ENCODE measurements at places on chromosomes 2 and 18.

DNA sequence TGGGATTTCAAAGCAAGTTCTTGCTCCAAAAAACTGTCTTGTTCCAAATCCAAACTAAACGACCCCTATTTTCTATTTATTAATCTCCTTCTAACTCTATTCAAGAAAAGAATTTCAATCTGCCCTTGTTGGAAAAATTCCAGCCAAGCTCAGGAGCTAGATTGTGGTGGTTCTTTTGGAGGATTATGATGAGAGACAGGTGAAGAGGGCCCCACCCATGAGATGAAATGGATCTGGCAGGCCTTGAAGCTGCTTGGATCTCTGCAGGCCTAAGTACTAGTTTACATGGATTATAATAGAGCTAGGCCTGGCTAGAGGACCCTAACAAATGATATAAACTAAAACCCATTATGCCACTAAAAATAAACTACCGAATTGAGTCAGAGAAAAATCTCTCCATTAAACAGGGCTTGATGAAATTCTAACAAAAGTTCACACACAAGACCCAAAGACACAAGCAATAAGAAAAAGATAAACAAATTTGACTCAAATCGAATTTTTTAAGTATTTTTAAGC is 101.6 kb downstream of the GFPT1 start:
- no peak for DNase-seq

- DNase-seq, result no peak
These were observed 1.1 kb upstream of the PREB start for GRCh38 chr2:27135478-27135955.

- no peak for DNase-seq
These were observed 33.3 kb upstream of the SESTD1 start for GRCh38 chr2:179297927-179298326.

DNA sequence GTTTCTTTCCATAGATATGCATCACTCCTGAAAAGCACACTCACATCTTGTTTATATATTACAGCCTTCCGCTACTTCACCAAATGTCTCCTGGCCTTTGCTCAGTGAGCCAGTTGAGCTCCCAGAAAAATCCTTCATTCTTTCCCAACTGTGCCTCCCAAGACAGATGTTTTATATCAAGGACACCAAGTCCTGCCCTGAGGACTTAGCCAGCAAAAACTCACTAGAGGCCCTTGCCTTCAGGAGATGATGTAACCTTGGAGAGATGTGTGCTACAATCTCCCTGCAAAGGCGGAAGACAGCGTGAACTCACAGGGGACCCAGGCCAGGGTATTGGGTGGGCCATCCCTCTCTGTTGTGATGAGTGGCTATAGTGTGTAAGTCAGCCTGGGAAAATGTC is 86.1 kb upstream of the CTAGE1 start:
- DNase-seq, result no peak

DNA sequence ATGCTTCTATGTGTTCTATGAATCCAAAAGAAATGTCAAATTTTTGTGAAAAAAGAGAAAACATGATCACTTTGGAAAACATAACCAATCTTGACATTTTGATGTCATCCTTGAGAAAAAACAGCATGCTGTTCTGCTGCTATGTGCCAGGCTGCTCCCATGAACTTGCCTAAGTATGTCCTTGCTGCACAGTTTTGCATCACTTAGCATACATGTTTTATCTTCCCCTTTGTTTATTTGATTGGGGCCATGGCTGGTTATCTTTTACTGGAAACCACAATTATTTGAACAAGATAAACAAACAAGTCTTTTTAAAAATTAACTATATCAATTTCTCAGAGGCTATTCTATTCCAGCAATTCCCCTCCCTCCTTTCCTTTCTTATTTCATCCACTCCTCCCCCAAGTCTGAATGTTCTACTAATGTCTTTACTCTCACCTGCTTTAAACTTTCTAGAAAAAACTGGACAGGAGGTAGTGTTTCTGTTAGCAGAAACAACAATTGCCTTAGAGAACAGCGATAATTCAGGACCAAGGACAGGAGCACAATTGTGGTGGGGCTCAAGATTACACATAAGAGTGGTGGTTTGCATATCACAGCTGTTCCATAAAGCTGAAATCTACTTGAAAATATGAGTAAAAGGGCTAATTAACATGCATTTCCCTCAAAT is 6.7 kb downstream of the AOX1 start:
- DNase-seq, result no peak

- no peak for DNase-seq
These were observed 312.3 kb upstream of the KCNJ3 start for GRCh38 chr2:154386186-154386585.

DNA sequence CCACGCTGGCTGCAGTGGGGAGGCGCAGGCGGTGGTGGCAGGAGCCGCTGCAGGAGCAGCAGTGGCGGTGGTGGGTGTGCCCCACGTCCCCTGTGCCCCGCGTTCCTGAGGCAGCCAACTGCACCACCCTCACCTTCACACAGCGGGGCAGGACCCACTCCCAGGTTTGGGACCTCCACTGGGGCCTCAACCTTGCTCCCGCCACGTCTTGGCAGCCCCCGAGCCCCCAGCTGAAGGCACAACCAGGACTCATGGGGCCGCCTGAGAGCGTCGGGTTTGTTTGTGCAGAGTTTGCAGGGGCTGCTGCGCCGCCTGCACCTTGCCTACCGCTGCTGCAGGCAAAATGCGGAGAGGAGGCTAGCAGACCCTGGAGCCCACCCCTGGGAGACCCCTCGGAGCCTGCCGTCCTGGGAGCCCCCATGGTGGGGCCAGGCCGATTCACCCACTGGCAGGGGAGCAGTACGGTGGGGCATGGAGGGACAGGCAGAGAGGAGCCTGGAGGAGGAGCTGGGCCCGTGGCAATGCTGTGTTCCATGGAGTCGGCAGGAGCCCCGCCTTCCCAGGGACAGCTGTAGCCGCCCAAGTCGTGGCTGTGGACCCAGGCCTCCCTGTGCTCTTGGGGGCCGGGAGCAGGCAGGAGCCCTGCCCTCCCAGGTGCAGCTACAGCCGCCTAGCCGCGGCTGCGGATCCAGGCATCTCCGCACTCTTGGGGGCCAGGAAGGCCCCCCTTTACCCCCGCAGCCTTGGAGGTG is 14.7 kb upstream of the EML6 start:
- DNase-seq, result no peak

- DNase-seq, result no peak
These were observed 965 bp downstream of the SIX3 start for GRCh38 chr2:44942304-44943030.

DNA sequence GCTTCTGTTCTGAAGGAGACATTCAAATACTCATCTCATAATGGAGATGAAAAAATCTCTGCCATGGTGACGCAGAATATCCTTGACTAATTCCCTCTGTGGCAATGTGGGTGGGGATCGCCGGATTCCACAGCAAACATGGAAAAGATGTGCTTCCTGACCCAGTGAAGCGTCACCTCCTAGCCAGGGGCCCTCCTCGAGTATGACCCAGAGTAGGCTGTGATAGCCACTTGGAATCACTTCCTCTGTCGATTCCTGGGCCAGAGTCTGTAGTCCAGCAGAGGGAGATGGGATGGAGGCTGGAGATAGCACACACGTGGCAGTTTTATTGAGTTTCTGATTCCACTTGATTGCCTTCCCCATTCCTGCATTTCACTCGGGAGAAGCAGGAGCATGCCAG is 36.8 kb downstream of the DRC1 start:
- DNase-seq, result no peak
